B cell (primary cell): ENCODE measurements at places on chromosomes 7 and 10.
A peak's percentile ranks its signal among the peaks of the same experiment; 100 is the strongest.

DNA sequence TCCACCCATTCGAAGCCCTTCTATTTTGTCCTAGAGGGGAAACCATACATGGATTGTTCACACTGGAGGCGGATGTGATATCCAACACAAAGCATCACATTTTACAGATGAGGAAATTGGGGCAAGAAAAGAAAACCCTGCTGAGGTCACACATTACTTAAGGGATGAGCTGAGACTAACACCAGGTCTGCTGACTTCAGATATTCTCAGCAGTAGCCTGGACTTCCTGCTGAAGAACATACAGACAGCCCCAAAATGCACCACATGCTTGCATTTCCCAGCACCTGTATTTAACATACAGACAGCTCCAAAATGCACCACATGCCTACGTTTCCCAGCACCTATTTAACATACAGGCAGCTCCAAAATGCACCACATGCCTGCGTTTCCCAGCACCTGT lies 11.2 kb downstream of the GIMAP5 start:
- DNase-seq: no peak

- DNase-seq: peak; percentile 33
These were observed 123.7 kb upstream of the FAM3C start for GRCh38 chr7:121519548-121520521.

GRCh38 chr10:97796651-97797050 lies 24.9 kb upstream of the SFRP5 start:
- no peak for DNase-seq

DNA sequence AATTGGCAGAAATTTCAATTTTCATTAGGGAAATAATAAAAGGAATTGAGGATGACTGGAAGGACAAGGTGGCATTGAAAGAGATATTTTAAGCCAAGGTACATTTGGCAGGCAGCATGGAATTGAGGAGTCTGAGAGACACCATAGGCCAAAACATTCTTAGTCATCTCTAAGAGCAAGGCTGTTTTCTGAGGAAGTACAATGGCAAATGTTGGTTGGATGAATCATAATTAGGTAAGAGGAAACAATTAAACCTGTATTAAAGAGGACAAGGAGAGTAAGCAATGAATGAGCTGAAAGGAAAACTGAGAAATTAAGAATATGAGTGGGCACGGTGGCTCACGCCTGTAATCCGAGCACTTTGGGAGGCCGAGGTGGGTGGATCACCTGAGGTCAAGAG lies 86.3 kb downstream of the MRPL32 start:
- no peak for DNase-seq

DNA sequence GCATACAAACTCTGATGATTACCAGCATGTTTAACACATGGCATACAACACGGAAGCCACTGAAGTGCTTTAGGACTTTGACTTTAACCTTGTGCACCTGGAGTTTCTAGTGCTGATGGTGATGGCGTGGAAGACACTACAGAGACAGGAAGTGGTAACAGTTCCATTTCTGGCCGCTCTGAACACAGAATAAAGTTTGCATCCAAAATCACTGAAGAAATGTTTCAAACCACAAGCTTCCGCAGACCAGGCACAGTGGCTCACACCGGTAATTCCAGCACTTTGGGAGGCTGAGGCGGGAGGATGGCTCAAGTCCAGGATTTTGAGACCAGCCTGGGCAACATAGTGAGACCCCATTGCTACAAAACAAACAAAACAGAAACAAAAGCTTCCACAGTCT lies 40.3 kb upstream of the TNPO3 start:
- DNase-seq: peak; percentile 60

DNA sequence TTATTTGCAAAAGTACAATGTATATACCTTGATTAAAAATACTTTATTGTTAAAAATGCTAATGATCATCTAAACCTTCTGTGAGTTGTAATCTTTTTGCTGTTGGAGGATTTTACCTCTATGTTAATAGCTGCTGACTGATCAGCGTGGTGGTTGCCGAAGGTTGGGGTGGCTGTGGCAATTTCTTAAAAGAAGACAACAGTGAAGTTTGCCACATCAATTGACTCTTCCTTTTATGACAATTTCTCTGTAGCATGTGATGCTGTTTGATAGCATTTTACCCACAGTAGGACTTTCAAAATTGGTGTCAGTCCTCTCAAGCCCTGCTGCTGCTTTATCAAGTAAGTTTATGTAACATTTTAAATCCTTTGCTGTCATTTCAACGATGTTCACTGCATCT lies 16.9 kb upstream of the ENTPD1 start:
- DNase-seq: no peak

DNA sequence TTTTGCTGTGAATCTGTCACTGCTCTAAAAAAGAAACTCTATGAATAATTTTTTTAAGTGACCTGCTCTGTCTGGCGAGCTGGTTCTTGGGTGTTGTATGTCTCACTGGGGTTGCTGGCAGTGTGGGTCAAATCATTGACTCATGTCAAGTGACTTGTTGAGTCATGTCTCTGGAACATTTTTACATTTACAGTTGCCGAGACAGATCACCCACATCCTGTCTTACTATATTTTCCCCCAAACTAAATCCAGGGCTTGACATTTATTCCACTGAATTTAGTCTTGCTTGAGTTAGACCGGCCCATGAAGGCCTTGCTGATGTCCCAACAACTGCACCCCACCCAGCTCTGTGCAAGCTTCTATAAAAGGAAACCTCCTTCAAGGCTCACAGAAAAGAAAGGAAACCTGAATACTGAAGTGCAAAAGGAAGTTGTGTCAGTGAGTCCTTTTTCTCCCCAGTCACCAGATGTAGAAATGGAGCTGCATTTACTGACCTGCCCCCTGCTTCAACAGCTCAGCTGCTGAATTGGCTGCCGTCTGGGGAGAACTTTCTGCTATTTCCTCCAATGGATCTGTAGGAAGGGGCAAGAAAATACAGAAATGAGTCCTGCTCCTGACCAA lies 290.3 kb downstream of the TNS3 start:
- no peak for DNase-seq

DNA sequence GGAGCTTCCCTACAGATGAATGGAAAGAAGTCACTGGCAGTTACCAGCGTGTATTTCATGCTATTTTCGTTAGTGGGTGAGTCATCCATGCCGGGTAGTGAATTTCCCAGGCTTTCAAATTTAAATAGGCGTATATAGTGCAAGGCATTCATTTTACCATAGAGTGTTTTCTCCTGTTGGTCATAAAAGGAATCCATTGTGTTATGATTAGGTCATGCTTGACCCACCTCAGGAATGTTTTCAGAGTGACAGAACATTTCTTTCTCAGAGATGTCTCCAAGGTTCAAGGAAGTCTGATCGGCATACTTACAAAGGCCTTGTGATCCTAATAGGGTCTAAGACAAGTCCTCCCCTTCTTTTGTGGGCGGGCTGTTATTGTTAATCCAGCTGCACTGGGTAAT lies 110.7 kb downstream of the AKR1D1 start:
- no peak for DNase-seq

DNA sequence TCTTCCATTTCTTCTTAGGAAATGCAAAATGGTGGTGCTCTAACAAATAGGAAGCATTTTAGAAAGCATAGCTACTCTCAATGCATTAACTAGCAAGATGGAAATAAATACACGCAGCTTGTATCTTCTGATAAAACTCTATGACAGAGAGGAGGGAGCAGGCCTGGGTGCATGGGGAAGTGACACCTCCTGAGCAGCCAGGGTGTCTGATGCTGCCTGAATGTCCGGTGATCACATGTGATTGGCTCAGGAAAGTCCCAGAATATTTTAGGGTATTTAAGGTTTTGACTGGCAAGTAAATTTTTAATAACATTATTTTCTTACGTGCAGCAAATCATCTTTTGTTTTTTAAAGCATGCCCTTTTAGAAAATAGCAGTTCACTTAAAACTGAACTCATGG lies 261.0 kb upstream of the KLF6 start:
- peak; percentile 67 for DNase-seq

DNA sequence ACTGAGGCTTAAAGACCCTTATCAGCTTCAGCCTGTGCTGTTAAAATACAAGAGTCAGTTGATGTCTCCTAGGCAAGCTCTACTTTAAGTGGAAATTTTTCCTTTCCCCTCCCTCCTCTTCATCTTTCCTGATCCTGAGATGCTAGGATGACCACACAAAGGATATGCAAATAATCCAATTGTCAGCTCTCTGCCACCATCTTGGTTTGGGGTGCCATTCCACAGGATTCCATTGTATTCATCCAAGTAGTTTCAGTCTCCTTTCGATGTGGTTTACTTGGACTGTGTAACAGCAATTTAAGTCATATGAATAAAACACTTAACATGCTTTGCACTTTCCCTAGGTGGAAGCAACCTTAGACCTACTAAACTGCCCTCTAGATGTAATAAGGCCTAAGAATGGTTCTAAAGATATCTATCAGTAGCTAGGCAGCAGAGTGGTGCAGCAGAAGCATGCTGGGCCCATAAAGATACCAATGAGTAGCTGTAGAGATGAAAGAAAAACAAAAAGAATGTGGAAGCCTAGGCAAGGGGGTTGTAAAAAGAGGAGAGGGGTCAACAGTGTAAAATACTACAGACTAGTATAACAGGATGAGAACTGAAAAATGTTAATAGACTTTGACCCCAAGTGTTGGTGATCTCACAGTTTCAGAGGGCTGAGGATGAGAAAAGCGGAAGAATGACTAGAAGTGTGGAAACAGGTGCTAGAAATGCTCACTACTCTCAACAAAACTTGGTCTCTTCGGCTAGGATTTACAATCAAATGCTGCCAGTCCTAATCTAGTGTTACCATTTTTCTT lies 2.4 kb upstream of the CFAP69 start:
- peak; percentile 10 for DNase-seq

DNA sequence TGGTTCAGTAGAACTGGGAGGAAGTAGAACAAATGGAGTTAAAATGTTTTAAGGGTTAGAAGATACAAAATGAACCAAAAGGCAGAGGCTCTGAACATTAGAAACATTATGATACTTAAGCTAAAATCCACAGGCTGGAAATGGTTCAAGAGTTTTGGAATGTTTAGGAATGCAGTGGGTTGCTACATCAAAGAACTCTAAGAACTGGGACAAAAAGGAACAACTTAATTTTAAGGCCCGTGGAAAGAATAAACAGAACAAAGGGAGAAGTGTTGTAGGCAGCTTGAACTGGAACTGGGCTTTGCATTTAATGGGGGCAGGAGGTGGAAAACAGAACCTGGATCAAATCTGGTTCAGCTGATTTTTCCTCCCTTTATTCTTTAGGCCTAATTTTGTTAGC lies 3.5 kb upstream of the C7orf25 start:
- DNase-seq: no peak

DNA sequence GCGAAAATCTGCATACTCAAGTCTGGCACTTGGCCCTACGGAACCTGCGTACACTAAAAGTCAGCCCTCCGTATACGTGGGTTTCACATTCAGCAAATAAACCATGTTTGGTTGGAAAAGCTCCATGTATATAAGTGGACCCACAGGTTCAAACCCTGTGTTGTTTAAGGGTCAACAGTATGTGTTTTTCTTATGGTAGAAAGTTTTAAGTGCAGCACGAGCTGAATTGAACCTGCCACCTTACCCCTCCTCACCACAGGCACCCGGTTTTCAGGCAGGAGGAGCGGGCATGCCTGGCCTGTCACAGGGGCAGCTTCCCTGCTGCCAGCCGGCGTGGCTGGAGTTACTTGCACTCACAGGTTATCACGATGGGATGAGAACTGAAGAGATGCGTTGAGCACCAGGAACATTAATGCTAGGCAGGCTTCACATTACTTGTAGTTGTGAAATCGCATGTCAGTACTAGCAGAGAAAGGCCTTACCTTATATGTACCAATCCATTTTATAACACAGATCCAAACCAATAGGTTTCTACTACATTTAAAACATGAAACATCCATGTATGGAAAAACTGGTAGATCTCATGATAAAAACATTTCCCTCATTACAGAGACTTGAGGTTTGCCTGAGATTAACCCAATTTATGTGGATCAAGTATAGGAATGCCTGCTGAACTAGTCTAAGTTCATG lies 12.9 kb downstream of the INSIG1 start:
- DNase-seq: no peak

- DNase-seq: no peak
These were observed 49.7 kb upstream of the KIF5B start for GRCh38 chr10:32105782-32106382.

GRCh38 chr10:123614888-123615287 lies 51.3 kb upstream of the GPR26 start:
- peak; percentile 31 for DNase-seq

GRCh38 chr7:138352570-138353461 lies 107.2 kb upstream of the TRIM24 start:
- no peak for DNase-seq

- DNase-seq: no peak
These were observed 204.4 kb upstream of the DPP6 start for GRCh38 chr7:153847828-153848227.

DNA sequence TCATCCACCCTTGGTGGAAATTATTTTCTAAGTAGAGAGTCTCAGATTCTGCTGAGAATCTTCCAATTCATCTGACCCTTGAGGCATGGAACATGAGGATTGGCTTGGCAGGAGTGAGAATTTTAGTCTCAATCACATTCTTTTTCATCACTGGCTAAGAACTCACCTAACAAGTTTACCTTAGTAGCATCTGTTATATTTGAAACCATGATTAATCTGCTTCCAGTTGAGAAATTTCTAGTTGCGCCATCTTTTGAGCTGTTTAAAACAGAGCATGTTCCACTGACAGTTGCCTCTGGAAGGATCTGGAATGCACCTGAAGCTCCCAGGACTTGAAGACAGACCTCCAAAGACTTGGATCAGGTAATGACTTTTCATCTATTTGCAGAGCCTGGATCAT lies at the start of gene LIPK:
TSS of gene LIPK (plus strand) at position 292 of the 400 bp plus-strand sequence. CDS start 18,295 bp downstream, outside the sequence.
- DNase-seq: no peak

DNA sequence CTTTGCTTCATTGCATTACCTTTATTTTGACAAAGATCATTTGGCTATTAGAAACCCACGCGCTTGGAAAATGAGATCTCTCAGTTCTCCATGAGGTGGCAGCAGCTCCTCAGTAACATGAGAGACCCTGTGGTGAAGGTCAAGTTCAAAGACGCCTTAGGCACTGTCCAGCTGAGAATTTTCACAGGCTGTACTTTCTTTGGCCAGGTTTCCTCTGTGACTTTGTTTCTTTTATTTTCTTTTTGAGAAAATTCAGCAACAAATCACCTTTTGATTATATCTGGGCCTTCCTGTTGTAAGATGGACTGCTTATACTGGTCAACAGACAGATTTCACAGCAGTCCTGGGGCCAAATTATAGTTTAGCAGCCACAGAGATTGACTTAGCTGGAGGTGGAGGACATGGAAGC lies 54.5 kb downstream of the RAB18 start:
- DNase-seq: peak; percentile 28

GRCh38 chr7:82247814-82248433 lies 195.7 kb downstream of the CACNA2D1 start:
- DNase-seq: no peak
